Activated naive CD8-positive, alpha-beta T cell treated with anti-CD3 and anti-CD28 coated beads, Interleukin-2, amount 50 U/mL, for 24 hours (primary cell): ENCODE measurements at places on chromosomes 7 and 10.

DNA sequence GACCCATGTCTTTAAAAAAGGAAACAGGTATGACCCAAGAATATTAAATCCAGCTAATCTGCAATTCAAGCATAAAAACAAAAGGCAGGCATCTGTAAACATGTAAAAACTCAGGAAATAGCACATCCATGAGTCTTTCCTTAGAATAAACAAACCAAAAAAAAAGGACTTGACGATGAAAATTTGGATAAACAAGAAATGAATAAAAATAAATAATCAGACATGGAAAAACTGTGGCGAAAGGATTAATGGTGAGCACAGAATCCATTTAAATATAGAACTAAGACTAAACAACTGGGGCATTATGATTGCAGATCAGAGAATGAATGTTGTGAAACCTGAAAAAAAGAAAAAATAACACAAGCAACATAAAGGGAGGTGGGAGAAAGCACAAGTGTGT is 170.1 kb downstream of the DOCK4 start:
- DNase-seq = no peak

DNA sequence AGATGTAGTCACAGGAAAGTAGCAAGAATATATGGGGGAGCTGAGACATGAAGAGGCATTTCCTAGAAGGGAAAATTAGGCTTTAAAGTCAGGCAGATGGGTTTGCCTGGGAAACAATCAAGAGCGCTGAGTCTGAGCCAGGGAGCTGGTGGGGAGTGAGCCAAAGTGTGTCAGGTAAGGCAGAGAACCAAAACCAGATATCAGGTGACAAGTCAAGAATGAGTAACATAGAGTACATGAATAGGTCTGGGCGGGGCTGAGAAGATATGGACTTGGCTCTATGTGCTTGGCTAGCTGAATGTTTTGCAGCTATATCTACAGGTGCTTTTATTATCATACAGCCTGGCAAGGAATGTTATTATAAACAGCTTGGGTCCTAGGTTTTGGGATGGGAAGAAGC is 49.3 kb downstream of the GPR141 start:
- DNase-seq = no peak

GRCh38 chr10:80528185-80528700 is 9.5 kb upstream of the SH2D4B start:
- DNase-seq = no peak

DNA sequence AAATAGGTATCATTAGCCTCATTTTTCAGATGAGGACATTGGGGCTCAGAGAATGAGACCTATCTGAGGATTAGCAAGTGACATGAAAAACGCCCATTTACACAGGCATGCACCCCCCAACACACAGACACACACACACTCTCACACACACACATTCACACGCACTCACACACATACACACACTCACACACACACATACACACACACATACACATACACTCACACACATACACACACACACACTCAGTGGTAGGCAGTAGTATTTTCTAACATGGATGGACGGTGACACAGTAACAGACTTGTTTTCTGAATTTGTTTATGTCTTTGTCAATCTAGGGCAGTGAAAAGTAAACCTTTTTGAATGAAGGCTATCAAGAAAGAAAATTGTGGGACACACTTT is 21.3 kb downstream of the DGKI start:
- no peak for DNase-seq

DNA sequence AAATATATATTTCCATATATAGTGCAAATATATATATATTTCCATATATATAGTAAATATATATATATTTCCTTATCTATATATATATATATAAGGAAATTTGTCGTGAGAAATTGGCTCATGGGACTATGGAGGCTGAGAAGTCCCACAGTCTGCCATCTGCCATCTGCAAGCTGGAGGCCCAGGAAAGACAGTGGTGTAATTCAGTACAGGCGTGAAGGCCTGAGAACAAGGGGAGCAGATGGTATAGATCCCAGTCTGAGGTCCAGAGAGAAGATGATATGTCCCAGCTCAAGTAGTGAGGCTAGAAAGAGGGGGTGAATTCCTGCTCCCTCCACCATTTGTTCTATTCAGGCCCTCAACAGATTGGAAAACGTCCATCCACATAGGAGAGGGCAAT is 78.9 kb downstream of the MTPN start:
- no peak for DNase-seq

- DNase-seq = no peak
Observed at GRCh38 chr10:49627644-49628247, 13.9 kb downstream of the CHAT start.

DNA sequence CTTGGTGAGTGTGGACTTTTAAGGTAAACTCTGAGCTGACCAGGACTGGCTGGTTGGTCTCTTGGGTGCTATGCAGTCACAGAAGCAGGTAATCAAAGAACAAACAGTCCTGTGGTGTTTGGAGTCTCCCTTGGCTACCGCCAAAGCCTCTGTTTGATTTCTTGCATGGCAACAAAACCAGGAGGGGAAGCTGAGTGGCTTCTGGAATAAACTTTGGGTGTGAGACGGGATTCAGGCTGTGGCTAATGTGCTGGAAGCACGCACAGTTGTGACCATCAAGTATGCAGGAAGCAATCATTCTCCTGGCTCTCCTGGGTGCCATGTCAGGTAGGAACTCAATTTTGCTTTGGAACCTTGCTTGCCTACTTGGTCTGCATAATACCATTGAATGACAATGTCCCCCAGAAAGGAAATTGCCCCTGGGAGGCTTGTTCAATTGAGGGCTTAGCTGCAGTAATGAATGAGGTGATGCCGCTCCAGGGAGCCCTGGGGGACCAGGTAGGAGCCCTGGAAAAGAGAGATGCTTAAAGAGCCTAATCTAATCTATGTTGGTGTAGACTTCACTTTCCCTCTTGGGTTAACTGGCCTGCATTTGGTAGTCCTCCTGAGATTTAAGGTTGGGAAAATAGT is at the start of gene CDHR3:
CDHR3 (plus strand) TSS at position 227 of the 630 bp plus-strand sequence; CDS start at position 282, 55 bp downstream.
- no peak for DNase-seq

GRCh38 chr7:155594961-155595366 is 48.6 kb upstream of the CNPY1 start:
- DNase-seq = no peak
